MCF 10A (cell line): ENCODE measurements at places on chromosomes 1 and 21. TPM values are rescaled to one million over a fixed set of nuclear protein-coding genes. Genes with fewer than 3 reads are reported as not detected.

The PLA2G5 gene
- not detected in 2 replicates for total RNA-seq

The VWA1 gene
- total RNA-seq, result 0.37 and 0.54 TPM in 2 replicates

The SNAPIN gene
- total RNA-seq, result 55.9 and 63.7 TPM in 2 replicates

The IGSF9 gene
- 0.25 and 0.44 TPM in 2 replicates for total RNA-seq

The PGLYRP4 gene
- not detected in 2 replicates for total RNA-seq

The CLIC6 gene
- not detected in 2 replicates for total RNA-seq

The LCE1F gene
- total RNA-seq, result not detected in 2 replicates

The MAN1A2 gene
- total RNA-seq, result 32.0 and 33.4 TPM in 2 replicates

- no peak for DNase-seq
Observed at GRCh38 chr1:244010703-244011123, 40.4 kb upstream of the ZBTB18 start.

- DNase-seq, result peak; percentile 69
Observed at GRCh38 chr21:41715649-41716281, 51.1 kb downstream of the RIPK4 start.

DNA sequence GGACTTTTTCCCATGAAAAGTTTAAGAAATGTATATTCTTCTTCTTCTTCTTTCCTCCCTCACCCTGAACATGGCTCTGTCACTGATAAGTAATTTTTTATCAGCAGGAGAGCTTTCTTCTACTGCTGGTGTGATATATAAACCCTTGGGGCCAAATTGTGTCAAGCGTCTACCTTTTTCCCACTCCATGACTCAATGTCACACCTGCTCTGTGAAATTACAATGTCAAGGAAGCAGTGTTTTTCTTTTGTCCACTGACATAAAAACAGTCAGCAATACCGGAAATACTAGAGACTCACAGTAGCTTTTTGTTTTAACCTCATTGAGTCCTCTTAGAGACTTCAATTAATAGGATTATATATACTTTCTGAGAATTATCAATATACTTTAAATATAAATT is 416.2 kb upstream of the ADGRL4 start:
- DNase-seq, result no peak

DNA sequence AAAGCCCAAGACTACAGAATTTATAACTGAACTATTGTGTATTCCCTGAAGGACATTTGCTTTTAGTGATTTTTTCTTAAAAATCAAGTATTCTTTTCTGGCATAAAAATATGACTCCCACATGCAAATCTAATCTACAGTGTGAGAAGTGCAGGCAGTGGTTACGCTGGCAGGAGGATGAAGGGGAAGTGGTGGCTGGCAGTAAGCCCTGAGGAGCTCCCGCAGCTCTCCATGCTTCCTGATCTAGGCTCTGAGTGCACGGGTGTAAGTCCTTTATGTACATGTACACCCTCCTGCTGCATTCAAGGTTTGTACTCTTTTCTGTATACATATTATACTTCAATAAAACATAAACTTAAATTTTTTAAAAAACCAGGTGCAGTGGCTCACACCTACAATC is 67.5 kb upstream of the PRDX6 start:
- DNase-seq, result peak; percentile 69

- DNase-seq, result no peak
Observed at GRCh38 chr1:2983706-2984398, 37.4 kb upstream of the ACTRT2 start.

DNA sequence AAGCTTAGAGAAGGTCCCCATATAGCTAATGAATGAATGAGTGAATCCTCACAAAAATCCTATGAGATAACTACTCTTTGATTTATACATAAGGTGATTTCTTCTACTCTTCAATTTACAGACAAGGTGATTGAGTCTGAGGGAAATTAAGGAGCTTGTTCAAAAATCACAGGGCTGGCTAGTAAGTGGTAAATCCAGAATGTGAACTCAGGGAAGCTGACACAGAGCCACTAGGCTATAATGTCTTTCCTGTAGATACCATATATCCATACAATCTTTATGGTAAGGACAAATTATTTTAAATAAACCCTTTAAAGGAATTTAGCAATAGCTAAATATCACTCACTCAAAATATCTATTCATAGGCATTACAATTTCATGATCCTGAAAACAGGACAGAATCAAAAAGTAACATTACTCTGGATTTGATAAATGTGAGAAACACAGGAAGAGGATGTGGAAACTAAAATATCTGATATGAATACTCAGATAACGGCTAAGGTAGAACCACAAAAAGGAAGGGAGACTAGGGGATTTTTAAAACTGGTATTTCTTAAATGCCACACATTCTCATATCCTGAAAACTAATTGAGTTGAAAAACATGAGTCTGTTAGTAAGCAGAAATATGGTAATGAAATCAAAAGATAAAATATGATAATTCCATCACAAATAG is 108.2 kb downstream of the NBPF12 start:
- no peak for DNase-seq

DNA sequence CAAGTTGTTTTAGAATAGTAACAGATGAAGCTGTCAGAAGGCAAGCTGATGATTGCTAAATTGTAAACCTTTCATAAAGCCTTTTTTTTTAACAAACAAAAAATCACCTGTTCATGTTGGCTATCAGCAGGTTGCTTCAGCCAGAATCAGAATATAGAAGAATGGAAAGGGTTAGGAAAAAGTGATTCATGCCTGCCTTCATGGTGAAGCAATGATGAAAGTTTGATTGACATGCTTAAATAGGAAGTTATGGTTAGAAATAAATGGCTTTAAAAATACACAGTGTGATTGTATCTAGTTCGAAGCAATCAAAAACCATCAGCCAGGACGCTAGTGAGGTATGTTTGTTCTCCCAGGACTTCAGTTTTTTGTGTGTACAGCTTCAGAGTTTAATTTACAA is 37.9 kb downstream of the GABPA start:
- peak; percentile 20 for DNase-seq

- no peak for DNase-seq
Observed at GRCh38 chr21:34715985-34716596, 47.3 kb downstream of the CLIC6 start.

DNA sequence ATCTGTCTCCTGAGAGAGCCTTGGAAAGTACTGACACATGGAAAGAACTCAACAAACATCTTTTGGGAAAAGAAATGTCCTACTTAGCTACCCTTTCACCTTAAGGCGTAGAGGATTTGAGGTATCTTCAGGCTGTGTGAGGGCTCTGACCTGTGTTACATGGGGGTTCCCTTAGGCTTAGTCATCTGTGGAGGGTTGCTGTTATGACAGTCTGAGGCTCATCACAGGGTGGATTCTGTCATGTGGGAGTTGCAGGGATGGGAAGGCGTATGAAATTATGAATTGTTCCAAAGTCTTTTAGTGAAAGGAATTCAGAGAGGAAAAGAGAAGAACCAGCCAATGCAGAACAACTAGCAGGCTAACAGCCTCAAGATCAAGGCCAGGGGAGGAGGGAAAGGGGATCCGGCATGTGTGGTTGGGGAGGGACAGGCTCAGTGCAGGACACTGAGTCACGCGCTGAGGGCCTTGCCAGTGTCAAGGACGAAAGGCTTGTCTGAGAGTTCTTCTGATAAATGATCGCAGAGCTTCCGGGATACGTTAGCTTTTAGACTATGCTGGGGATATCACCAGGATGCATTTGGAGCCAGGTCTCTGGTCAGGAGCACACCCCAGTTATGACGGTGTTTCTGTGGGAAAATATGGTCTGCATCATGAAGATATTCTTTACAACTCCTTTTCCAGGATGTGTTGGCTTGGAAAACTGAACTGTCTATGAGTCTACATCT is 24.6 kb upstream of the PLA2G2C start:
- DNase-seq, result no peak

DNA sequence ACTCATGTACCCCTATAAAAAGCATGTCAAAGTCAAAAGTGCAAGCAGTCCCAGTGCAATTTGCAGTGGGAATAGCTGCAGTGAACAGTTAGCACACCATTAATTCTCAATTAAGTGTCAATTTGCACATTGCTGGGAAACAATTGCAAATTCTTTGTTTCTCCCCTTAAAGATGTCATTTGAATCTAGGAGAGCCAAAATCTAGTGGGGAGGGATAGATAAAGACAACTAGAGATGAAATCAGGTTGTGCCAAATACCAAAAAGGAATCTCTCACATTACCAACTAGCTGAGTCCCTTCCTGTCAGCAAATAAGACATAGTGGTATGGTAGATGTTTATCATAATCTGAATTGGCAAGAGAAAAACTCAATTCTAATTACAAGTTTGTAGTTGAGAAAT is 330.7 kb downstream of the NUF2 start:
- no peak for DNase-seq

GRCh38 chr1:23244256-23244761 is 27.0 kb upstream of the HTR1D start:
- DNase-seq, result no peak

DNA sequence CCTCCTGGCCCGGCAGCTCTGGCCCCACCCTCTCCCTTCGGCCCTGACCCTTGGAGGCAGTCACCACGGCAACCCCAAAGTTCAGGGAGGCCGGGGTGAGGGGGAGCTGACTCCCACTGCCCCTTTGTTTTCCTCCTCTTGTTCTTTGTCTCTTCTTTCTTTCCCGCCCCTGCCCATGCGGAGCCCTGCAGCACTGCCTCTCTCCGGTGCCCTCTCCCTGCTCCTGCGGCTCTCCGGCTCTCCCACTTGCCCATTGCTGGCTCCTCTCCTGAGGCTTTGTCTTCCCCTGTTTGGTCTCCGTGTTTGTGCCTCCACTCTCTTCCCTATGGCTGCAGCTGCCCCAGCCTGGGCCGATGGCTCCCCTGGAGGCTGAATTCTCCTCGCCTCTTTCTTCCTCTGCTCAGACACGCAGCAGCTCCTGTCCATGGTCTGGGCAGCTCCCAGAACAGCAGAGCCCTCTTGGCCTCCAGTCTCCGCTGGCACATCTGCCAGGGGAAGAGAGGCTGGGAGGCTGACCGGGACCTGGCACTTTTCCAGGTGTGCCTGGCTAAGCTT is 5.8 kb downstream of the CELSR2 start:
- no peak for DNase-seq

- DNase-seq, result peak; percentile 36
Observed at GRCh38 chr1:172533513-172534151, 682 bp downstream of the SUCO start.

DNA sequence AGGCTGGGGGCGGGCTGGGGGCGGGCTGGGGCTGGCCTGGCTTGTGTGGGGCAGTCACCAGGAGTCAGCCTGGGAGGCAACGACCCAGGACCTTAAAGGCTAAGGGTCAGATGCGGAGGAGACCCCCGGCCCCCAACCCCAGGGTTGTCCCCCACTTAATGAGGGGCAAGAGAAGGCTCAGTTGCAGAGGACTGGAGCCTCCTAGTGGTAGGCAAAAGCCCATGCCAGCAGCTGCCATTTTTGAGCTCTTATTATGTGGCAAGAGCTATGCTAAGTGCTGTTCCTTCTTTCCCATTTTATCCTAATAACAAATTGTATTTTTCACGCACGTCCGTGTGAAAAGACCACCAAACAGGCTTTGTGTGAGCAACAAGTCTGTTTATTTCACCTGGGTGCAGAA is 8.0 kb downstream of the KIAA1614 start:
- no peak for DNase-seq

DNA sequence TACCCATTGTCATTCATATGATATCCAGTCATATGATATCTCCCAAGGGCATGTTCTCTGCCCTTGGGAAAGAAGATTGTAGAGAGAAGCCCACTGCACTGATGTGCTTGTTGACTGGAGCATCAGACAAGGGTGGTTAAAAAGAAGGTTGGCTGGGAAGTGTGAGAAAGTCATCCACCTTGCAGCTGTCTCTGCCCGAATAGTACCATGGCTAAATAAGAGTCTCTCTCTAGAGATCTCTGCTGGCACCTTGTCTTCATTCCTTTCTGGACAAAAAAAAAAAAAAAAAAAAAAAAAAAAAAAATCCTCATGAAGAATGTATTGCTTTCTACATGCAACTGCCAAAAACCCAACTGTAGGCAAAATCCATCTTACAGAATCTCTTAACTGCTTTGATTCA is 349.7 kb upstream of the ESRRG start:
- no peak for DNase-seq

DNA sequence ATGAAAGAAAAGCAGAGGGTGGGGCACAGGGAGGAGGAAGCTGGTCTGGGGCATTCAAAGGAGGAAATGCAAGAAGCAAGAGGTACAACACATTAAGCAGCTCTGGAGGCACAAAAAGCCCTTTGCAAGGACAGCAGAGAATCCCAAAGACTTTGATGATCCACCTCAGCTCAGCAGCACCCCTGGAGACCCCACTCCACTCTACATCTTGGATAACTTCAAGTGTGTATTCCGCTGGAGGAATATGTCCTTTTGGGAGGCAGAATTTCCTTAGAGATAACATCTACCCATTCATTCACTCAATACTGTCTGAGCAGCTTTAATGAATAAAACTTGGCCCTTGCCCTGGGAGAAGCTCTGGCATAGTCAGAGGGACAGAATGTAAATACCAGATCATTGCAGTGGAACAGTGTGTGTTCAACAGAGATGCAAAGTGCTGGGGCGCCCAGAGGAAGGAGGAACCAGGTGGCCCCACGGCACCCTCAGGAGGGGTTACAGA is 599.7 kb downstream of the KIF26B start:
- no peak for DNase-seq

DNA sequence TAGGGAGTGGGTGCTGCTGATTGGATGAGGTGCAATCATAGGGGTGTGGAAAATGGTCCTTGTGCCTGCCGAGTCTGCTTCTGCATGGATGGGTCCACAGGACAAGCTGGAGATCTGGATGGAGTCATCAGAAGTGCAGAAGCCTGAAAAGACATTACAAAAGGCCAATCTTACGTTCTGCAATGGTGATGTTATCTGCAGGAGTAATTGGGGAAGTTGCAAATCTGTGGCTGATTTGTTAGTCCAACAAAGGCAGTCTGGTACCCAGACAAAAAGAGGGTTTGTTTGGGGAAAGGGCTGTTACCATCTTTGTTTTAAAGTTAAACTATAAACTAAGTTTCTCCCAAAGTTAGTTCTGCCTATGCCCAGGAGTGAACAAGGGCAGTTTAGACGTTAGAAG is 166.5 kb downstream of the PGBD5 start:
- no peak for DNase-seq

DNA sequence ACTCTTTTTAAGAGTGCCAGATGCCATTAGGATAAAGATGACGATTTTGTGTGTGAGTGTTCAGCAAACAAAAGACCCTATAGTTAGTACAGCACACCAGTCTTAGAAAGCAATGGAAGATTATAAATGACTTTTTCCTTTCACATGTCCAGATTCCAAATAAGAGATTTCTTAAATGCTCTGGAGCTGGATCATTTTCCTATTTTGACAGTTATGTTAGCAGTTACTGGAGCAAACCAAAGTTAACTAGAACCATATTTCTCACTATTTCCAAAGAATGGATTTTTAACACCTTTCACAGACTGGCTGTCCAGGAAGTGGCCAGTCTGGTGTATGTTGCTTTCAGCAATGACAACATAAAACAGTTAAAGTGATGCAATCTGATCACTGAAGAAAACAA is 905.8 kb upstream of the ADGRL2 start:
- DNase-seq, result no peak

- no peak for DNase-seq
Observed at GRCh38 chr21:25396135-25396711, 211.1 kb downstream of the MRPL39 start.
